ENCODE measurements at places on chromosomes 5 and 9. TPM values are rescaled to one million over a fixed set of nuclear protein-coding genes. Genes with fewer than 3 reads are reported as not detected.

- no peak for DNase-seq
Measured at GRCh38 chr9:84501587-84501986, 161.0 kb upstream of the SLC28A3 start.

DNA sequence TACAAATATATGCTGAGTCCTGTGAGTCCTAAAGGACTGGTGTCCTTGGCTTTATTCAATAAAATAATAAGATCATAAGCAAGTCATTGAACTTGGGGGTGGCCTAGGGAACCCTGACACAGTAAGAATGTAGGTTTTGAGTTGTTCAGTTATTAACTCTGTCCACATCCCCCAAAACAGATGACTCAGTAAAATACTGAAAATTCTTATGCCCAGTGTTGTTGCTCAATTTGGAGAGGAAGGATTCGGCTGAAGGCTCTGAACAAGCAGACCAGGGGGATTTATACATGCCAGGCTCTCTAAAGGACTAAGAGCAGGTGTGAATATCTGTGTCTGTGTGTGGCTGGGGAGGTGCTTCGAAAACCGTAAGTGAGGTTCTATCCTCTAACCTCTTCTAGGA lies 173.7 kb downstream of the RMI1 start:
- DNase-seq: no peak

GRCh38 chr5:1832511-1833250 lies 31.5 kb downstream of the NDUFS6 start:
- no peak for DNase-seq

GRCh38 chr5:54905942-54906537 lies 79.4 kb downstream of the ESM1 start:
- peak; percentile 79 for DNase-seq

- no peak for DNase-seq
Measured at GRCh38 chr9:127319366-127320114, 55.0 kb downstream of the GARNL3 start.

DNA sequence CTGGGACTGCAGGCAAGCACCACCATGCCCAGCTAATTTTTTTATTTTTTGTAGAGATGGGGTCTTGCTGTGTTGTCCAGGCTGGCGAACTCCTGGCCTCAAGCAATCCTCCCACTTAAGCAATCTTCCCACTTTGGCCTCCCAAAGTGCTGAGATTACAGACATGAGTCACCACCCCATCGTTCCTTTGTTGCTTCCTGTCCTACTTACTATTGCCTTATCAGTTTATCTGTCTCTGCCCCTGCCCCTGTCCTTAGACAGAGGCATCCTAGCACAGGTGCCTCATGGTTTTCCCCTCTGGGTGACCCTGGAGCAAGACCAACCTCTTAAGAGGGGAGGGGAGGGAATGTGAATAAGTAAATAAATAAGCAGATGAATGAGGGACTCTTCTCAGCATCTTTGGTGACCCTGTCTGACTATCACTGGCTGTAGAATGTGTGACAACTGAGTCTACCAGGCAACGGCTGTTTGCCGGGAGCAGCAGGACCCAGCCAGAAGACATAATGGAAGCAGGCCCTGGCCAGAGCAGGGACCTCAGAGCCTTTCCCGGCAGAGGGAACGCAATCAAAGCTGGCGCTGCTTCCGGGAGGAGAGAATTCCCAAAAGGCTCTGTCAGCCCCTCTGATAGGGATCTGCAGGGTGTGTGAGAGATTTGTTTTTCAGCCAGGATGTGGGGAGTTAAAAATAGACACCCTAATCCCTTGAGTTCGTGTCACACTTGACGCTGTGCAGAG lies 43.8 kb upstream of the DAB2IP start:
- DNase-seq: no peak

GRCh38 chr5:53749621-53750020 lies 189.2 kb downstream of the NDUFS4 start:
- DNase-seq: no peak

- no peak for DNase-seq
Measured at GRCh38 chr5:133599044-133599443, 13.3 kb downstream of the FSTL4 start.

DNA sequence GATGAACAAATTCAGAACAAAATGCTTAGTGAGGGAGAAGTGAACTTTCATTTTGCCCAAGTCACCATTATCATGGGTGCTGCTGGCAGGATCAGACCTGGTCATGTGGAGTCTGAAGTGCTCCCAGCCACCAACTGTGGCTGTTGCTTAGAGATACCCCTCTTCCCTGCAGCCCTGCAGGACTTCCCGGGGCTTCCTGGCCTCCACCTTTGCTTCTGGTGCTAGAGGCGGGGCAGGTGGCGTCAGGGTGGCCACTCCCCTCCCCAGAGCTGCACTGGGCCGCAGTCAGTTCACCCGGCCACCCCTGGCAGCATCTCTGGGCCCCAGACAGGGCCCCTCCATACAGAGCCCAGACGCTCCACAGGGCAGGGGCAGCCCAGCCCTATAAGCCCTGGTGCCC lies 30.0 kb upstream of the SLC12A7 start:
- no peak for DNase-seq

DNA sequence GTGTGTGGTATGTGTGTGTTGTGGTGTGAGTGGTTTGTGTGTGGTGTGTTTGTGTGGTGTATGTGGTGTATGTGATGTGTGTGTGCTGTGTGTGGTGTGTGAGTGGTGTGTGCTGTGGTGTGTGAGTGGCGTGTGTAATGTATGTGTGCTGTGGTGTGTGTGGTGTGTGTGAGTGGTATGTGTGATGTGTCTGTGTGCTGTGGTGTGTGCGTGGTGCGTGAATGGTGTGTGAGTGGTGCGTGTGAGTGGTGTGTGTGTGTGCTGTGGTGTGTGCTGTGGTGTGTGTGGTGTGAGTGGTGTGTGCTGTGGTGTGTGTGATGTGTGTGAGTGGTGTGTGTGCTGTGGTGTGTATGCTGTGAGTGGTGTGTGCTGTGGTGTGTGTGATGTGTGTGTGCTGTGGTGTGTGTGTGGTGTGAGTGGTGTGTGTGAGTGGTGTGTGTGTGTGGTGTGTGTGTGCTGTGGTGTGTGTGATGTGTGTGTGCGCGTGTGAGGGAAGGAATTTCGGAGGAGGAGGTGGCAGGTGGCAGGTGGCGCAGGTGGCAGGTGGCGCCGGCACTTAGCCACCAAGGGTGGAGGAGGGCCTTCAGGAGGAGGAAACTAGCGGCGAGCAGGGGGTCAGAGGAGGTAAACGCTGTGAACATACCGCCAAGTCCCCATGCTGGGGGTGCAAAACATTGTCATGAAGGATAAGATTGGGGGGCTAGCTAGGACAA lies 191.8 kb downstream of the MELK start:
- DNase-seq: no peak

- DNase-seq: no peak
Measured at GRCh38 chr9:84002344-84002743, 21.7 kb downstream of the RMI1 start.

DNA sequence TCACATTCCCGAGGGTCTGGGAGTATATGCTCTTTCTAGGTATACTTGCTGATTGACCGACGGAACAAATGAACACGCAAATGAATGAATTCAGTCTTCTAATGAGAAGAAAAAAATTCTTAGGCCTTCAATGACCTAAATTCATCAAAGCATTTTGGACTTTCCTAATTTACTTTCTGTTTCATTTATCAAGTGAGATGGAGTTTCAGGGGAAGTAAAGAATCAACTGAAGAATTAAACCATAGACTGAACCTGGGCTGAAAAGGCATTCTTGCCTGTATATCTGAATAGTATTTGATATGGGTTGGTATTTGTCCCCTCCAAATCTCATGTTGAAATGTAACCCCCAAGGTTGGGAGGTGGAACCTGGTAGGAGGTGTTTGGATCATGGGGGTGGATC lies 64.1 kb downstream of the ZFAND5 start:
- DNase-seq: no peak

DNA sequence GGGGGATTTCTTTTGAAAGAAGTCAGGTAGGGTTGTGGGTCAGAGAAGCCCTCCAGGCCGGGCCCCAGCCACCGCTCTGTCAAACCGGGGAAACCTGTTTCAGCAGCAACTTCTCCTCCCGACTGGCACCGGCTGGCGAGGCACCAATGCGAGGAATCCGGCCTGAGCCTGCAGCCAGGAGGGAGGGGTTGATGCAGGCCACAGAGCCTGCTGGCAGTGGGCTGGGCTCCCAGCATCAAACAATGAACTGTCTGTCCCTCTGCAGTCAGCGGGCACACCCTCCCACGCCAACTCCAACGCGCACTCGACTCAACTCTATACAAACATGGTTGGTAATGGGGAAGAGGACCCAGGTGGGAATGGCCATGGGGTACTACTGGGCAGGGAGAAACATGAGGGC lies 12.1 kb downstream of the PCDH1 start:
- DNase-seq: peak; percentile 76

DNA sequence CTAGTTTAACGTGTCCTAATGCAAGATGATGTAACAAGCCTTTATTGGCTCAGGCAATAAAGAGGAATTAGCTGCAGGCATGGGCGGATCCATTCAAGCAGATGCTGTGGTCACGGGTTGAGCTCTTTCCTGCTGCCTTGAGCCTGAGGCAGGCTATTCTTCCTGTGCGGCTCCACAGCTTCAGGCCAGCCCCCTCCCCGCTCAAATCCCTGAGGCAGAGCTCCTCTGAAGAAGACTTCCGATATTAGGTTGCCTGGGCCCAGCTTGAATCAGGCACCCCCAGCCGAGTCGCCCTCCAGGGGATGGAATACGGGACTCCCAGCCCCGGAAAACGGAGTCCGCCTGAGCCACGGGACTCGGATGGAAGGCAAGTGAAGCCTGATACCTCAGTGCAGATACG lies 95.0 kb upstream of the RUFY1 start:
- no peak for DNase-seq

GRCh38 chr9:131650254-131650653 lies 89.6 kb downstream of the RAPGEF1 start:
- peak; percentile 89 for DNase-seq

GRCh38 chr9:101138509-101138908 lies 110.0 kb downstream of the PLPPR1 start:
- no peak for DNase-seq

GRCh38 chr5:5420251-5420650 lies 2.2 kb upstream of the ICE1 start:
- DNase-seq: no peak

DNA sequence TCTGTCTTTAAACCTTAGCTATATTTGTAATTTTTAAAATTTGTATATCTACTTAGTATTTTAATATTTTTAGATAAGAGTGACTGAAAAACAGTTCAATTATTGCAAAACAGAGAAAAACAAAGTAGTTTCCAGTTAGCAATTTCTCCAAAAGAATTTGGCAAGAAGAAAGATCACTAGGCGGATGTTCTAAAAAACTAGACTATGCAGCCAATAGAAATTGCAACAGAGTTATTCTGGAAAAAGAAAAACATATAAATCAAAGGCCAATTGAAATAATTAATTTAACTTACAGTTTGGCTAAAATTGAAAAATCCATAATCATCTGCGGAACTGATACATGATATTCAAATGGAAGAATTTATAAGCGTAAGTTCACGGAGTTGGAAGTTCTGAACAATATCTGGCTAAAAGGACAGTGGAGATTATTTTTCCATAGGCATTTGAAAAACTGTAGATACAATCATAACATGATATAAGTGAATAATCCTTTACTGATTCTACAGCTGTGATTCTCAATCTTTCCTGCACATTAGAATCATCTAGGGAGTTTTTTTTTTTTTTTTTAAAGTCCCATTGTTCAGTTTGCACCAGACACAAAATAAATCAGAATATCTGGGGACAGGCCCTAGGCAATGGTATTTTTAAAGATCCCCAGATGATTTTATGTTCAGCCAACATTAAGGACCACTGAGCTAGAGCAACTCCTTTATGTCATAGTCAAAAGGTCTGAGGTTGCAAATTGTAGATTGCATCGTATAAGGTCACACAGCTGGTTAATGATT lies 605.1 kb upstream of the DAB2 start:
- DNase-seq: no peak

DNA sequence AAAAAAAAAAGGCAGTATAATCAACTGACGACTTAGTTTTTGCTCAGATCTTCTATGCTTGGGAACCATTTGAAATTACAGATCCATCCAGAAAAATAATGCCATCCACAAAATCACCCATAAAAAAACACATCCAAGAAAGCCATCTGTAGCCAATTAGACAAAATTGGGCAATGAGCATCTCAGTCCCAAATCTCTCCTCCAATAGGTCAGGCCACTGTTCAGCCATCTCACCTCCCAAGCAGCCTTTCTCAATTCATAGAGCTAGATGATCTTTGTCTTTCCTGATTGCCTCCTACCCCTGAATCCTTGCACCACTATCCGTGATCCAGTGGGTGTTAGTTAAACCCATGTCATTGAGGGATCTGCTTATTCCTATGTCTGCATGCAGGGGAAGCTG lies 139.6 kb downstream of the SCAMP1 start:
- DNase-seq: no peak

- DNase-seq: no peak
Measured at GRCh38 chr5:176797456-176798050, 12.8 kb upstream of the UNC5A start.

DNA sequence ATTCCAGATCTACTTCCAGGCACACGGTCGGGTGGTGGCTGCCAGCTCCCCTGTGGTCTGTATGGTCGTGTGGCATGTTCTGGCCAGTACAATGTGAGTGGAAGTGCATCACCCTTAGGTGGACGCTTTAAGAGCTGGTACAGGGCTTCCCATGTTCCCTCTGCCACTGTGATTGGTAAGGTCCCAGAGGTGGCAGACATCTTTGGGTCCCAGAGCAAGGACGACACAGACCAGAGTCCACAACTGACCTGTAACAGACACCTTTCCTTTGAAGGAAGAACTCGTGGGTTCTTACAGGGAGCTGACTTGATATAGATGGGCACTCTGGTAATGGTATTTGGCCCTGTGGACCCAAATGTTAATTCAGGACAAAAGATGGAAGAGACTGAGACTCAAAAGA lies 90.0 kb upstream of the GDNF start:
- no peak for DNase-seq

DNA sequence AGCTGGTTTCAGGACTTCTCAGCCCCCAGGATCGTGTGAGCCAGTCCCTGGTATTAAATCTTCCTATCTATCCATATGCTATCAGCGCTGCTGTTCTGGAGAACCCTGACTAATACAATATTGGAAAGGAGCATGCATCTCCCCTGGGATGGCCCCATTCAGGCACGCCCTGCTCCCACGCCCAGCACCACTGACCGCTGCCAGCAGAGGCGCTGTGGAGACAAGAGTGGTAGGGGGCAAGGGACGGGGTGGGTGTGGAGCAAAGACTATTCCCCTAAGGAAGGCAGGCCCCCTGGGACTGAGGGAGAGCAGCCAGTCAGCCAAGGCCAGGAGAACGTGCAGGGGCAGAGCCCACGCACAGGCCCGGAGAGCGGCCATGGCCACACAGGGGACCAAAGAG lies 116.0 kb downstream of the VAV2 start:
- DNase-seq: no peak

GRCh38 chr9:105069696-105070095 lies 141.7 kb upstream of the ABCA1 start:
- DNase-seq: no peak

GRCh38 chr5:157800137-157800536 lies 56.6 kb downstream of the LSM11 start:
- DNase-seq: no peak

GRCh38 chr9:84101964-84102632 lies 121.5 kb downstream of the RMI1 start:
- no peak for DNase-seq

GRCh38 chr9:108786322-108786721 lies 69.5 kb downstream of the ACTL7B start:
- DNase-seq: no peak

The RFK gene
- 21.9 TPM for total RNA-seq

The SARDH gene
- 0.49 TPM for total RNA-seq

The ZBTB5 gene
- total RNA-seq: 7.2 TPM

The RNF180 gene
- 16.6 TPM for total RNA-seq

The FAM169A gene
- 1.2 TPM for total RNA-seq

The CCDC192 gene
- total RNA-seq: not detected

The MRPS27 gene
- total RNA-seq: 50.0 TPM

The GABRB2 gene
- total RNA-seq: 0.49 TPM

The PCDHA4 gene
- total RNA-seq: 1.1 TPM

The ROPN1L gene
- 1.9 TPM for total RNA-seq

The C9orf50 gene
- total RNA-seq: not detected

All from sigmoid colon (tissue), 7 donors.